Glomerular endothelial cell (primary cell): ENCODE measurements at places on chromosomes 3 and 15. TPM values are rescaled to one million over a fixed set of nuclear protein-coding genes. Genes with fewer than 3 reads are reported as not detected.

The TNFSF10 gene
- total RNA-seq, result 33.2 and 74.6 TPM in 2 replicates

The CPLX3 gene
- not detected in 2 replicates for total RNA-seq

The GOLGB1 gene
- total RNA-seq, result 35.0 and 50.5 TPM in 2 replicates

The EEFSEC gene
- 8.0 and 15.6 TPM in 2 replicates for total RNA-seq

DNA sequence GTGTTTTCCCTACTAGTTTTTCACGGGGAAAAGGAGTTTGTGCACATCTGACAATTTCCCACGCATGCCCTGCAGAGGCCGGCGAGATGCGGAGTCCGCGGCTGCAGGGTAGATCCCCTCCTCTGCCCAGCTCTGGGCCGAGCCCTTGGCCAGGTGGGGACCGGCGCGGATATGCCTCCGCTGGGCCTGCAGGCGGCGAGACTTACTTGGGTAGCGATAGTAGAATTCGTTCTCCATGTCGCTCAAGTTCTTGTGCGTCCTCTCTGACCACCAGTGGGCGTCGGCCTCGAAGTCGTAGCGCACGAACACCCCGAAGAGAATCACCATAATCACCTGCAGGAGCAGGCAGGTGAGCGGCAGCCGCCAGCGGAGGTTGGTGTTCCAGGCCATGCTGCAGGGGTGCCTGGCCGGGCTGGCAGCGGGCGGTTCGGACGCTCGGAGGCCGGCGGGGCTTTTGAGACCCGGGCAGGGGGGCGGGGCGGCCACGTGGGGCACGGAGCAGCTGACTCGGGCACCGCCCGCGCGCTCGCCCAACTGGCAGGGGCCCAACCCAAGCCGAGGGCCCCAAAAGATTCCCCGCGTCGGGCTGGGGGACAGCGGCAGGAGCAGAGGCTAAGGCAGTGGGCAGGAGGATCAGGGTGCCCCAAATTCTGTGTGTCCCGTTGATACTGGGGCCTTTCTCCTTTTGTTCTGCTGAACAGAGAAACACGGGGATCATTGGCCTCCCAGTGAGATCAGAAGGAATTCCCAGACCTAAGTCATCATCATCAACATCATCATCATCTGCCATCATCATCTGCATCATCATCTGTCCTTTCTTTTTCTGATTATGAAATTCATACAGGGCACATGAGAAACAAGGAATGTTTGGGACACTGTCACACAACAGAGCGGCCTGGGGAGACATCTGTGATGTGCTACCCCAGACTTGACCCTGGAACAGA lies at the start of gene RHCG:
TSS of gene RHCG (minus strand) at position 429 of the 944 bp plus-strand sequence. CDS start at position 390, 39 bp downstream.
- no peak for DNase-seq

DNA sequence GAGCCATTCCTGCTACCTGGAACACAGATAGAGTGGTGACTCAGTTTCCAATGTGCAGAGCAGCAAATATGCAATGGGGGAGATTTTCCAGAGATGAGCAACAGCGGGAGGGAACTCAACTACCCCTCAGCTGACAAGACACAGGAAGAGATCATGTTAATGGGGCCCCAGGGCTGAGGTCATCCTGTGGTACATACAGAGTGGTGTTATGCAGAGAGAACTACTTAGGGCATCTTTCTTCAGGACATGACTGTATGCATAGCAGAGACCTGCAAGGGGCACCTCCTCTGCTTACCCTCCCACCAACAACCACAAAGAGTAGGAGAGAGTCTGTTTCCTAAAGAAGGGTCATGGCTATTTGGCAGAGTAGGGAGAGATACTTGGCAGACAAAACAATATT lies 6.8 kb upstream of the TBC1D5 start:
- DNase-seq, result no peak

DNA sequence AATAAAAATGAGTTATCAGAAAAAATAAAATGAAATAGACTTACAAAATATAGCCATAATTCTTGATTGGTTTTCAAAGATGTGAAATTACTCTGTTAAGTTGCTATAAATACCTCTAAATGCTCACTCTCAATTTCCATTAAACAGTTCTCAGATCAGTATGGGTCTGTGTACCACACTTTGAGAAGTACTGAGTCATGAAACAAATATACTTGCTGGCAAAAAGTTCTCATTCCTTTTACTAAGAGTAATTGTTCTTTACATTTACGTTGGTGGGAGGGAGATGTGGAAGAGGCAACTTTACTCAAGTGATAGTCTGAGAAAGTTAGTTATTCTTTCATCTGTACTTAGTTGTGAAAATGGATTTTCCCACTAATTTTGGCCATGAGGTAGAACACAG lies 96.3 kb downstream of the ZNF385D start:
- no peak for DNase-seq

GRCh38 chr15:85380812-85381642 lies 624 bp downstream of the AKAP13 start:
- no peak for DNase-seq

GRCh38 chr3:152031321-152031720 lies 157.9 kb downstream of the SUCNR1 start:
- no peak for DNase-seq

DNA sequence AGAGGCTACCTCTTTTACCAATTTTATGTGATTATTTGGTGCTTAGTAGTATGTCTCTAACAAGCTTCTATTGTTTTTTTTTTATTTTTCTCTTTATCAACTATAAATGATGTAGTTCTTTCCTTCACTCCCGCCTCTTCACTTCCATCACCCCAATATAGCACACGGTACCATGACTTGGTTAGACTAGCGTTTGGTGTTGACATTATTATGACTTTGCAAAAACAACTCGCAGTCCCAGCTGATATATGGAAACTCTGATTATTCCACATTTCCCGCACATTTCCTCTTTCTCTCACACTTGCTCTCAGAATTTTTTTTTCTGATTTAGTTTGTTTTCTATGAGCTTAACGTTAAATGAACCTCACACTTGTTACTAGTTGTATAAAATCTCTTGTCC lies 162.2 kb downstream of the GREM1 start:
- no peak for DNase-seq

GRCh38 chr3:71361334-71361890 lies 222.1 kb downstream of the FOXP1 start:
- no peak for DNase-seq

The ZNF860 gene
- total RNA-seq, result 1.2 and 1.5 TPM in 2 replicates
